ENCODE measurements at places on chromosomes 5 and 9. TPM values are rescaled to one million over a fixed set of nuclear protein-coding genes. Genes with fewer than 3 reads are reported as not detected.

- DNase-seq = no peak
Observed at GRCh38 chr5:19301271-19301670, 686.7 kb downstream of the CDH18 start.

- DNase-seq = no peak
Observed at GRCh38 chr9:123389698-123390097, 33.7 kb downstream of the CRB2 start.

Gene TRMO
- 16.2 TPM for total RNA-seq

DNA sequence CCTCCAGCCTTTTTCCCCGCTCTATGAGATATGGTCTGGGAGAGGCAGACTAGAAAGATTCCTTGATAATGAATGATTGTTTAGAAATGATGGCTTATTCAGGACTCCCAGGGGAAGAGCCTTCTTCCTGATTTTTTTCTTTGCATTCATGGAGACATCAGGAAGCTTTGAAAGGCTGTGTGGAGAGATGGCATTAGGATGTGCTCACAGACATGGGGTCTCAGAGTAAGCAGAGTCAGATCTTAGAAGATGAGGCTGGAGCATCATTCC is 37.1 kb downstream of the PPARGC1B start:
- DNase-seq = no peak

Gene ZNF883
- 1.7 TPM for total RNA-seq

- no peak for DNase-seq
Observed at GRCh38 chr9:91751922-91752321, 198.1 kb downstream of the ROR2 start.

- DNase-seq = no peak
Observed at GRCh38 chr9:113480612-113481011, 17.1 kb downstream of the RGS3 start.

DNA sequence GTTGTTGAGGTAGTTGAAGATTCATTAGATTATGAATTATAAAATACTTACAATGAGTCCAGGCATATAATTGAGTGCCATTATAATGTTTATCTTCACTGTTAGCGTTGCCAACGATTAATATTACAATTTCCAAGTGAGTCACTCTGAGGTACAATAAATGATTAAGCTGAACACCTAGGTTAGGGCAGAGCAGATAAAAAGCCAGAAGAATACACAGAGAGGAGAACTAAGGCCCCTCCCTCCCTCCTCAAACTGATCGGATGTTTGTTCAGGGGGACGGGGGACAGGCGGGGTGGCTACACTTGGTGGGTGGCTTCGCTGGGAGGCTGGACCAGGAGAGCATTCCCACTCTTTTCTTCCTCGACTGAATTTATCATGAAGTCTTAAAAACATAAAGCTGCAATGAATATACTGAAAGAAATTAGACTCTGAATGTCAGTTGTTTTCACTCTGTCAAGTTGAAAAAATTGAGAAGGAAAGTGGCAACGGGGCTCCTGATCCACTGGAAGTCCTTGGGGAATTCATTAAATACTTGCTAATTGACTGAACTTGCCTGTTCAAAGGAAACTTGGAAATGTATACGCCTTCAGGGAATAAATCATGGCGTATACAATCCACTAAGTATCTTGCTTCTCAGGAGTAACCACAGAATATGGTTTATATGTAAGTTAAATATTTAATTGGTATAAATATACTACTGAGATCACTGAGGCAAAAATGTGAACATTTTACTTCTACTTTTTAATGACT is 198.1 kb downstream of the TSSK1B start:
- no peak for DNase-seq

- no peak for DNase-seq
Observed at GRCh38 chr5:101942321-101942882, 353.7 kb downstream of the SLCO4C1 start.

Gene NSA2
- 66.0 TPM for total RNA-seq

DNA sequence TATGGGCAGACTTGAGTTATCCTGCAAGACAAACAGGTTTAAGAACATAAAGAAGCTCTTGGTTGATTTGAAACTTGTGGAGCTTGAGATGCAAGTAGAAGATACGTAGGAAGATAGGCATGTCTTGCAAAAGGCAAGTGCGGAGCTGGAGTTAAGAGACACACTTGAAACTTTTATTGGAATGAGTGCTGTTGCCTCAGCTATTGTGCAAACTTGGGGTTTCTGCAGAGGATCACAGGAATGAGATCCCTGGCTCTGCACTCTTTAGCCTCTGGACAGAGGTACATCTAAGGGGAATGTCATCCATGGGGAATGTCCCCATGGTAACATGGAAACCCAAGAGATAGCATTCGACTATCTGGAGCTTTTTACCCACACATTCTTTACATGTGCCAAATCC is 121.1 kb downstream of the ADCY2 start:
- DNase-seq = no peak

- DNase-seq = no peak
Observed at GRCh38 chr5:43687275-43687674, 84.3 kb downstream of the NNT start.

Gene CDH10
- not detected for total RNA-seq

Gene TMEM171
- 2.4 TPM for total RNA-seq
